ENCODE measurements at places on chromosomes 1 and 21. TPM values are rescaled to one million over a fixed set of nuclear protein-coding genes. Genes with fewer than 3 reads are reported as not detected.

The UBE2U gene
- not detected for polyA plus RNA-seq

The PCSK9 gene
- 61.7 TPM for polyA plus RNA-seq

The C4BPB gene
- not detected for polyA plus RNA-seq

The CYP4Z1 gene
- polyA plus RNA-seq = not detected

The THEM5 gene
- 0.18 TPM for polyA plus RNA-seq

The GPR89A gene
- polyA plus RNA-seq = 19.4 TPM

The KCNJ10 gene
- not detected for polyA plus RNA-seq

The TRIM58 gene
- 0.09 TPM for polyA plus RNA-seq

The OR2T35 gene
- polyA plus RNA-seq = not detected

The GJB5 gene
- 235 TPM for polyA plus RNA-seq

The RYR2 gene
- 0.01 TPM for polyA plus RNA-seq

The CATSPERE gene
- polyA plus RNA-seq = 0.42 TPM

The FAM3B gene
- polyA plus RNA-seq = not detected

The PGLYRP4 gene
- 3.8 TPM for polyA plus RNA-seq

The POFUT2 gene
- polyA plus RNA-seq = 18.7 TPM

The KCNJ15 gene
- polyA plus RNA-seq = 71.6 TPM

The LIX1L gene
- polyA plus RNA-seq = 9.2 TPM

The KCNH1 gene
- polyA plus RNA-seq = 0.03 TPM

The OR2L13 gene
- not detected for polyA plus RNA-seq

The GABRD gene
- not detected for polyA plus RNA-seq

The ELAPOR1 gene
- 0.21 TPM for polyA plus RNA-seq

The PKP1 gene
- 169 TPM for polyA plus RNA-seq

The PRELP gene
- 0.01 TPM for polyA plus RNA-seq

The HNRNPR gene
- polyA plus RNA-seq = 169 TPM

The CAPN8 gene
- polyA plus RNA-seq = 3.0 TPM

The HSD3B1 gene
- polyA plus RNA-seq = 0.34 TPM

The GSTM3 gene
- polyA plus RNA-seq = 115 TPM

The SNAP47 gene
- 19.3 TPM for polyA plus RNA-seq

The OR2M5 gene
- not detected for polyA plus RNA-seq

The ACTRT2 gene
- polyA plus RNA-seq = not detected

The MAP7D1 gene
- polyA plus RNA-seq = 84.4 TPM

The LAX1 gene
- 0.07 TPM for polyA plus RNA-seq

The IL19 gene
- polyA plus RNA-seq = not detected

The SPRR2G gene
- polyA plus RNA-seq = 6.2 TPM

The CADM3 gene
- not detected for polyA plus RNA-seq

The KRTAP21-2 gene
- polyA plus RNA-seq = not detected

The COL9A2 gene
- 1.6 TPM for polyA plus RNA-seq

The ERI3 gene
- 43.7 TPM for polyA plus RNA-seq

The BRINP3 gene
- polyA plus RNA-seq = not detected

The DEPDC1 gene
- 1.2 TPM for polyA plus RNA-seq

The ARMH1 gene
- 1.5 TPM for polyA plus RNA-seq

The S100A9 gene
- 297 TPM for polyA plus RNA-seq

The C1orf53 gene
- 7.0 TPM for polyA plus RNA-seq

The E2F2 gene
- polyA plus RNA-seq = 0.12 TPM

The SPRR2A gene
- 4.7 TPM for polyA plus RNA-seq

The SYT14 gene
- 8.3 TPM for polyA plus RNA-seq

The OR2T2 gene
- not detected for polyA plus RNA-seq

The TMCO4 gene
- polyA plus RNA-seq = 1.2 TPM
